ENCODE measurements at places on chromosomes 5 and 9.

DNA sequence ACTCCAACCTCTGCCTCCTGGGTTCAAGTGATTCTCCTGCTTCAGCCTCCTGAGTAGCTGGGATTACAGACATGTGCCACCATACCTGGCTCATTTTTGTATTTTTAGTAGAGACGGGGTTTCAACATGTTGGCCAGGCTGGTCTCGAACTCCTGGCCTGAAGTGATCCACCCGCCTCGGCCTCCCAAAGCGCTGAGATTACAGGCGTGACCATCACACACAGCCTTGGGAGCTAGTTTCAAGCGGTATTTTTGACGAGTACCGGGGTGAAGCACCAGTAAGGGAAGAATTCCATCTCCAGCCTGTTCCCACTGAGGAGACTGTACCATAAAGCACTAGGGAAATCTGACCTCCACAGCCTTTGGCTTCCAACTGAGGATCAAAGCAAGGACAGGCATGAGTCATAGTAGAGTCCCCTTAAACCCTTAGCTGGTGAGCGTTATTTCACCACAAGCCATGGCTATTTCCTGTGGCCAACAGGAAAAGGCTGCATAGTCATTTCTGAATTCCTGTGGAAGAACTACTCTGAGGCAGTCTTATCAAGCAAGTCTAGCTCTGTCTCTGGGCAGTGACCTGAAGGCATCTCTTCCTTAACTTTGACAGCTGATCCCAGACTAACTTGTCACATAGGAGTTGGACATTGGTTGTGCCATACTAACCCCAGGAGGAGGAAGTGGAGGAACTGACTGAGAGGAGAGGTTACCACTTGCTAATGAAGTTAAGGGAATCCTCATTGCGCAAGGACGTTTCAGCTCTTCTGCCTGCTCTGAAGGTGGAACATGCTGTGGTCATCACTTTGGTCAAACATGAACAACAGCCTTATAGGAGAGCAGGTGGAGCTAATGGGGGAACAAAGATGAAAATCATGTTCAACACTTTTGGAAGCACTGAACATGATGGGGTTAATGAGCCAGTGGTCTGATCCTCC is 85.8 kb upstream of the DMRT1 start:
- peak; percentile 26 for DNase-seq

- DNase-seq: no peak
Measured at GRCh38 chr9:33661176-33661575, 134.2 kb upstream of the PRSS3 start.

- peak; percentile 68 for DNase-seq
Measured at GRCh38 chr5:177478711-177479646, 5.5 kb upstream of the DBN1 start.

DNA sequence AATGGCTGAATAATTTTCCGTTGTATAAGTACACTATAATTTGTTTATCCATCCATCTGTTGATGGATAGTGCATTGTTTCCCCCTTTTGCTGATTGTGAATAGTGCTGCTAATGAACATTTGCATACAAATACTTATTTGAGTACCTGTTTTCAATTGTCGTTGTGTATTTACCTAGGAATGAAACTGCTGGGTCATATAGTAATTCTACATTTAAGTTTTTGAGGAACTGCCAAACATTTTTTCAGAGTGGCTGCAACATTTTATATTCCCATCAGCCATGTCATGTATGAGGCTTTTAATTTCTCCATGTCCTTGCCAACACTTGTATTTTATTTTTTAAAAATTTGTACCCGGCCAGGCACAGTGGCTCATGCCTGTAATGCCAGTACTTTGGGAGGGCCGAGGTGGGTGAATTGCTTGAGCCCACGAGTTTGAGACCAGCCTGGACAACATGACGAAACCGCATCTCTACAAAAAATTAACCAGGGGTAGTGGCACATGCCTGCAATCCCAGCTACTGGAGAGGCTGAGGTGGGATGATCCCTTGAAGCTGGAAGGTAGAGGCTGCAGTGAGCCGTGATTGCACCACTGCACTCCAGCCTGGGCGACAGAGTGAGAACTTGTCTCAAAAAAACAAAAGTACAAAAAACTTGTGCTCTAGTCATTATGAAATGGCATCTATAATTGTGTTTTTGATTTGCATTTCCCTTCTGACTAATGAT is 2.2 kb upstream of the ANXA6 start:
- DNase-seq: no peak

- DNase-seq: peak; percentile 82
Measured at GRCh38 chr5:135426102-135427082, 20.8 kb downstream of the DCANP1 start.

GRCh38 chr9:34492051-34492450 is 30.7 kb downstream of the ENHO start:
- DNase-seq: peak; percentile 19

DNA sequence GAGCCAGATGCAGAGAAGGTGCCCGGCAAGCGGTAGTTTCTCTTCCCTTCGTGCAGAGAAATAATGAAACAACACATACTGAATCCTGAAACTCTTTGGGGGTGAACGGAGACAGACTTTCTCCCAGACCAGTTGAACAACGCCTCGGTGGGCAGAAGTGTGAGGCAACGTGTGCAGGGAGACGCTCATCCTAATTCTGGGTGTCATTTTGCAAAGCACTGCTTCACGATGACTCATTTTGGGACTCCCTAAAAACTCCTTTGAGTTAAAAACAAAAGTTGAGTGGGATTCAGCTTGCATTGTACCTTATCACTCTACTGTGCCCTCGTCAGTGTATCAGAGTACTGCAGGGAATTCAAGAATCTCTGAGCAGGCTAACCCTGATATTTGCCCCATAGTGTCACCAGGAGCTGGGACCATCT is 3.5 kb upstream of the NEK6 start:
- DNase-seq: no peak

DNA sequence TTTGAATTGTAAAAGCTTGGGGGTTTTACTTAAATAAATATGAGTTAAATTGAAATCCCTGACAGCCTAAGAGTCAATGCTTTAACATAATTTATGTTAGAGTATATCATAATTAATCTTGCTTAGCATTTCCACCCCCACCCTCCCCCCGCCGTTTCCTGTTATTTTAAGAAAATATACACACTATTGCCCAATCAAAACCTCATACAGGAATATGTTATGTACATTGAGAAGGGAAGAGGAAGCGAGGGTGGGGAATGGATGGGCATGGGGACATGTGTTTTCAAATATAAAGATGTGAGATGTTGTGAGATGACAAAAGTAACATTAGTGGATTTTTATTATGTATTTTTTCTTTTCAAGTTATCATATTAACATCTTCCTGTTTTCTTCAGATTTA is 561.1 kb upstream of the MEF2C start:
- DNase-seq: no peak

- DNase-seq: no peak
Measured at GRCh38 chr9:84371737-84372136, 31.2 kb upstream of the SLC28A3 start.

DNA sequence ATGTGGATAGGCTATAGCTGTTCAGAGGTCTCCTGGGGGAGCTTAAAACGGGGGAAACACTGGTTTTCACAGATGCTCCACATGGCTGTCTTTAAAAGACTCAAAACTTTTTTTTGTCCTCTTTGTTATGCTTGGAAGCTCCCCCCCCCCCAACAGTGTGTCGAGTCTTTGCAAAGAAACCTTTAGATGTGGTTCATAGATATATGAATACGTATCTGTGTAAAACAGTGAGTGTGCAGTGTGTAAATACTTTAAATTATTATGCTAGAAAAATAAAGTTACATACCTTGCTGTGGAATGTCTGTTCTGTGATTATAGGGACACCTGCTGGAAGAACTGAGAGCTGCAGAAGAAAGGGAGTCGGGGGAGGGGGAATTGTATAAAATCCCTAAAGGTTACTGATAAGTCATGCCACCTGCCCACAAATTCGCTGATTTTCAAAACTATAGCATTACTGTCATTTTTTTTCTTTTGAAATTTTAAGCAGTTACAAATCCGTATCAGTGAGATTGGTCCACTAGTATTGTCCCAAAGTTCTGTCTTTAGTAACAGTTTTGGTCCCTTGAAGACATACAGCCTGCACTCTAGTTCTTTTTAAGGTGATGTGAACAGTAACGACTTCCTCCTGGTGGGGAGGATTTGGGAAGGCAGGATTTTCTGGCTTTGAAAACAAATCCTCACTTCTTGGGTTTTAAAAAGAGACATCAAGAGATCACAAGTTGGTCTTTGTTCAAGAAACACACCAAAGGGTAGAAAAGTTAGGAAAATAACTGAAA is 22.9 kb downstream of the RGMB start:
- DNase-seq: peak; percentile 72
